ENCODE measurements at places on chromosomes 2 and 18.

DNA sequence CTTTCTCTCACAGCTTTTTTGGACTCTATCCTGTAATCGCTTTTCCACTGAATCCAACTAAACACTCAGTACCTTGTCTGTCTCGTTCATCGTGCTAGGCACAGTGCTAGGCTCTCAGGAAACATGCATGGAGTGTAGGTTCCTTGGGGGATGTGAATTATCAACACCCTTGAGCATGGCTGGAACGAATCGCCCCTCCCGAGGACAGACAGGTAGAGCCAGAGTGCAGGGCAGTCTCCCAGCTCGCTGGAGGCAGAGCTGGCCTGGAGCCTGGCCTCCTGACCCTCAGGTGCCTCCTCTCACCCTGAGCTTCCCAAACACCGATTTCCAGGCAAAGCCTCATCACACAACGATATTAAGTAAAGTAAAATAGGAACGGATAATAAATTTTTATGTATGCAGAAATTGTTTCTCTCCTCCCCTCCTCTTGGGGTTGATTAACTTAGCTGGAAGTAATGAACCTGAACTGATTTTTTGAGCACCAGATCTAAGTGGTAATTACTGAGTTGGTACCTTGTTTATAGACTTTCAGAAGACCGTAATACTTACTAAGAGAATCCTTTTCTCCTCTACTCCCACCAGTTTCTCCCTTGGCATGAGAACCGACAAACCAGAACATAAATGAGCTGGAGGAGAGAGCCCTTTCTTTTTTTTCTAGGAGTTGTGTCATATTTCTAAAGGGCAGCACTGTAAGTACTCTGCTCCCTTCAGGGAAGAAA lies 90.5 kb downstream of the MSH2 start:
- no peak for DNase-seq

GRCh38 chr2:3712831-3713503 lies 9.6 kb downstream of the DCDC2C start:
- DNase-seq = no peak

GRCh38 chr2:192137451-192137850 lies 57.3 kb downstream of the TMEFF2 start:
- no peak for DNase-seq

GRCh38 chr2:5937851-5938565 lies 245.8 kb downstream of the SOX11 start:
- DNase-seq = no peak

- no peak for DNase-seq
These were observed 7.5 kb downstream of the FLACC1 start for GRCh38 chr2:201349601-201350000.

Data from activated gamma-delta T cell treated with anti-CD3 and anti-CD28 coated beads, Interleukin-2, amount 50 U/mL, for 16 hours (primary cell).